ENCODE measurements at places on chromosomes 16 and 17. TPM values are rescaled to one million over a fixed set of nuclear protein-coding genes. Genes with fewer than 3 reads are reported as not detected.

PIPOX gene
- total RNA-seq: 3.0 TPM

NPW gene
- total RNA-seq: 2.5 TPM

PRSS21 gene
- 2.0 TPM for total RNA-seq

CNGB1 gene
- total RNA-seq: not detected

PMFBP1 gene
- total RNA-seq: 0.29 TPM

ANKRD40CL gene
- not detected for total RNA-seq

KRTAP3-2 gene
- not detected for total RNA-seq

STX1B gene
- total RNA-seq: 2.6 TPM

CTRB2 gene
- total RNA-seq: not detected

KCNH4 gene
- under 0.01 TPM for total RNA-seq

SOX15 gene
- total RNA-seq: 0.73 TPM

NFATC2IP gene
- 22.5 TPM for total RNA-seq

DNAJA2 gene
- 74.8 TPM for total RNA-seq

SLC12A3 gene
- not detected for total RNA-seq

MT4 gene
- total RNA-seq: not detected

SCNN1G gene
- not detected for total RNA-seq

HAPSTR1 gene
- total RNA-seq: 76.8 TPM

MYL4 gene
- not detected for total RNA-seq

PDPK1 gene
- total RNA-seq: 19.9 TPM

RPL13 gene
- total RNA-seq: 3,310 TPM

FN3KRP gene
- total RNA-seq: 27.8 TPM

TP53TG3 gene
- total RNA-seq: not detected

ZG16 gene
- total RNA-seq: not detected

TBX6 gene
- total RNA-seq: under 0.01 TPM

SYNGR3 gene
- total RNA-seq: 4.8 TPM

KRTAP4-5 gene
- not detected for total RNA-seq

GDPD3 gene
- total RNA-seq: 1.6 TPM

CFAP97D1 gene
- not detected for total RNA-seq

TBC1D3 gene
- not detected for total RNA-seq

RTN4RL1 gene
- total RNA-seq: 0.50 TPM

EME1 gene
- 10.9 TPM for total RNA-seq

STXBP4 gene
- total RNA-seq: 22.7 TPM

GNGT2 gene
- total RNA-seq: not detected

CDH11 gene
- 176 TPM for total RNA-seq

CHST6 gene
- 0.44 TPM for total RNA-seq

RAP1GAP2 gene
- 0.83 TPM for total RNA-seq

BMERB1 gene
- total RNA-seq: 61.5 TPM

SULT1A3 gene
- total RNA-seq: 5.2 TPM

ADAD2 gene
- not detected for total RNA-seq

HOXB9 gene
- total RNA-seq: under 0.01 TPM

CRHR1 gene
- total RNA-seq: not detected

IL17C gene
- total RNA-seq: not detected

CDRT15 gene
- total RNA-seq: not detected

PDE6G gene
- total RNA-seq: not detected

EVI2A gene
- 15.3 TPM for total RNA-seq

SAP30BP gene
- 69.4 TPM for total RNA-seq

LRRC37A gene
- 2.5 TPM for total RNA-seq

ITGAX gene
- total RNA-seq: 0.17 TPM

AHSP gene
- total RNA-seq: not detected

MAP2K6 gene
- total RNA-seq: 8.1 TPM

KRTAP1-1 gene
- not detected for total RNA-seq

FSCN2 gene
- total RNA-seq: 2.0 TPM

KCTD19 gene
- total RNA-seq: 0.50 TPM

WFIKKN2 gene
- total RNA-seq: 0.15 TPM

LCAT gene
- 7.6 TPM for total RNA-seq

SPIRE2 gene
- 2.2 TPM for total RNA-seq

Measured in smooth muscle cell of trachea (primary cell).